ENCODE measurements at places on chromosomes 16 and 17.

GRCh38 chr16:58814348-58814801, 80.3 kb upstream of the GOT2 start:
- DNase-seq: no peak

DNA sequence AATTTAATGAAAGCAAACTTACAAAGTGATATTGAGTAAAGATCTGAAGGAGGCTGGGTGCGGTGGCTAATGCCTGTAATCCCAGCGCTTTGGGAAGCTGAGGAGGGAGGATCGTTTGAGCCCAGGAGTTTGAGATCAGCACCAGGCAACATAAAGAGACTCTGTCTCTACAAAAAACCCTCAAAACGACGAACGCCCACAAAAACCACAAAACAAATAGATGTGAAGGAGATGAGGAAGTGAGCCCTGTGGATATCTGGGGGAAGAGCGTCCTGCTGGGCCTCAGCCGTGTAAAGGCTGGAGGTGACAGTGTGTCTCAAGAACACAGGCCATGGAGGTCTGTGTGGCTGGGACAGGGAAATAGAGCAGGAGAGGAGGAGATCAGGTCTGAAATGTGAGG, 68.8 kb downstream of the ITFG1 start:
- no peak for DNase-seq

GRCh38 chr17:81350320-81350890, 44.9 kb upstream of the BAHCC1 start:
- DNase-seq: no peak

DNA sequence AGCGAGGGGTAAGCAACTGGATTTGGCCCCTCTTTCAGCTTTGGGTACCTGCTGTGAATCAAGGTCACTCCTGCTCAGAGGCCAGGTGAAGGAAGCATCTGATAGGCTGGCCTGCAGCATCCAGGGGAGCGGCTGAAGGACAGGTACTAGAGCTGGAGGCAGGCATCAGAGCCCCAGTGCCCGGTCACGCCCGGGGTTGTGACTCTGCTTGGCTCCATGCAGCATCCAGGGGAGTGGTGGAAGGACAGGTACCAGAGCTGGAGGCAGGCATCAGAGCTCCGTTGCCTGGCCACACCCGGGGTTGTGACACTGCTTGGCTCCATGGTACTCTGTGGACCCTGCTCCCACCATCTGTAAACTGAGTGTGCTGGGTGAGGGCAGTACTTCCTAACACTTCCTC, 189.7 kb downstream of the XYLT1 start:
- DNase-seq: no peak

DNA sequence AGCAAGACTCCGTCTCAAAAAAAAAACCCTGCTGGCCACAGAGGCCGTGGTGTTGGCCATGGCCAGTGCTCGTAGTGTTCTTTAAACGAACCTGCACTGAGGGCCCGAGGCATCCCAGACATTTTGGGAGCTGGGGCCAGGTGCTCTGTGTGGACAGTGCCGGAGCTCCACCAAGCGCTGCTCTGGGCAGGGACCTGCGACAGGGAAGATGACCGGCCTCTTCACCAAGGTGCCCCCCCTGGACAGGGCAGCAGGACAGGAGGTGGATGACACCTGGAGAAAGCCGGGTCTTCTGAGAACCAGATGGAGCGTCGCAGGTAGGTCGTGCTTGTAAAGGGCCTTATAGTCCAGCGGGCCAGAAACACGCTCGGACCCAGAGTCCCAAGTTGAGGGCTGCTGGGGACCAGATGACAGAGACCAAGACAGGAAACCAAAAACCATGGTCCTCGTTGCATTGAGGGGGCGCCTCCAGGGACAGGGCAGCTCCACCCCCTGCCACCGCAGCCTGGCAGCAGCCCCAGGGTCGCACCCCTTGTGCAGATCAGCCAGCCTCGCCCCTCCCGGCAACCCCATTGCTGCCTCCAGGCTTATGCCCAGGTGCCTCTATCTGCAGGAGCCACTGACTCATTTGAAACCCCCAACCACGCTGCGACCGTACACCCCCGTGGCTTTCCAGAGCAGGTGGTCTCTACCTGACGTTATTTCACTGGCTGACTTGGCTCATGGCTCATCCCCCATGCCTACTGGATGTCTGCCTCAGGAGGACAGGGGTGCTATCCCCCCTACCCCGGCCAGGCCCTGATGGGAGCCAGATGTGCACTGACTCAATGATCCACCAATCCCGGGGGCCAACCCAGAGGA, 4.2 kb upstream of the NTN3 start:
- no peak for DNase-seq

GRCh38 chr17:9355846-9356245, 219.8 kb downstream of the STX8 start:
- DNase-seq: no peak

DNA sequence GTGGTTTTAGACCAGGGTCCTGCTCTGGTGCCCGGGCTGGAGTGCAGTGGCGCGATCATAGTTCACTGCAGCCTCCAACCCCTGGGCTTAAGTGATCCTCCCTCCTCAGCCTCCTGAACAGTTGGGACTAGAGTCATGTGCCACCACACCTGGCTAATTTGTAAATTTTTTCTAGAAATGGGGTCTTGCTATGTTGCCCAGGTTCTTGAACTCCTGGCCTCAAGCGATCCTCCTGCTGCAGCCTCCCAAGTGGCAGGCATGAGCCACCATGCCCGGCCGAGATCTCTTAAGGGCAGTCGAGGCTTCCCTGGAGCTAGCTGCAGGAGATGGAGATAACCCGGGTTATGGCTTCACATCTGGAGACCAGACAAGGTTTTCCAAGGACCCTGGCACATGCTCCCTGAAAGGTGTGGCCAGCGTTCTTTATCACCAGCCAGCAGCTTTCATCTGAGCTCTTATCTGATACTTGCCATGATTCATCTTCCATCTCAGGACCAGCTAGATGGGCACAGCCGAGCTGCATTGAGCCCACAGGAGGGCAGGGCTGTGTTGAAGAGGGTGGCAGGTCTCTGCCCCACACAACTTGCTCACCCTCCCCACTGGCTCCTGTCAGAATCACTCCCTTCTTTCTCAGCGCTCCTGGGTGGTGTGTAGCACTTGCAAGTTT, 28.6 kb downstream of the SCNN1B start:
- DNase-seq: no peak

DNA sequence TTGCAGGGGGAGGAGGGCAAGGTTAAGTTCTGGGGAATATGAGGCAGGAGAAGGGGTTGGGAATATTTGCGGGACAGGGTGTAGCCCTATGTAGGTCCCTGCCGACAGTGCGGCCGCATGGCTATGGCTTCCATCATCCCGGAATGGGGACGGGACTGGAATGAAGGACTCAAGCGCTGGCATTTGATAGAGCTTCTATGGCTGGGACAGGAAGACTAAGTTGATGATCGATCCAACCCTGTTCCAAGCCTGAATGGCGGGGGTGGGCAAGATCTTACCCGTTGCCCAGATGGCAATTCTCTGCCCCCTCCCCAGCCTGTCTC, 47.1 kb downstream of the SRCIN1 start:
- DNase-seq: no peak

- no peak for DNase-seq
These were observed 326.5 kb downstream of the HAPSTR1 start for GRCh38 chr16:9417898-9418297.

DNA sequence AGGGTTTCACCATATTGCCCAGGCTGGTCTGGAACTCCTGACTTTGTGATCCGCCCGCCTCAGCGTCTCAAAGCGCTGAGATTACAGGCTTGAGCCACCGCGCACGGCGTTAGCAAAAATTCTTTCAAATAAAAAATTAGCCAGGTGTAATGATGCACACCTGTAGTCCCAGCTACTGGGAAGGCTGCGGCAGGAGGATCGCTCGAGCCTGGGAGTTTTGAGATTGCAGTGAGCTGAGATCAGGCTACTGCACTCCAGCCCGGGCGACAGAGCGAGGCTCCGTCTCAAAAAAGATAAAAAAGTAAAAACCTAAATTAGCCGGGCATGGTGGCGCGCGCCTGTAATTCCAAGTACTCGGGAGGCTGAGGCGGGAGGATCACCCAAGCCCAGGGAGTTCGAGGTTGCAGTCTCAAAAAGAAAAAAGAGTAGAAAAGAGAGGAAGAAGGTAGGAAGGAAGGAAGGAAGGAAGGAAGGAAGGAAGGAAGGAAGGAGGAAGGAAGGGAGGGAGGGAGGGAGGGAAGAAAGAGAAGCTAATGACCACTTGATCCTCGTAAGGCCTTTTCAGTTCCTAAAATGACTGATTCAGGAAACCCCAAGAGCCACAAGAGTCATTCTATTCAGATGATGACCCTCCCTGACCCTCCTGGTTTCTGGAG, 59.2 kb downstream of the SRL start:
- no peak for DNase-seq

DNA sequence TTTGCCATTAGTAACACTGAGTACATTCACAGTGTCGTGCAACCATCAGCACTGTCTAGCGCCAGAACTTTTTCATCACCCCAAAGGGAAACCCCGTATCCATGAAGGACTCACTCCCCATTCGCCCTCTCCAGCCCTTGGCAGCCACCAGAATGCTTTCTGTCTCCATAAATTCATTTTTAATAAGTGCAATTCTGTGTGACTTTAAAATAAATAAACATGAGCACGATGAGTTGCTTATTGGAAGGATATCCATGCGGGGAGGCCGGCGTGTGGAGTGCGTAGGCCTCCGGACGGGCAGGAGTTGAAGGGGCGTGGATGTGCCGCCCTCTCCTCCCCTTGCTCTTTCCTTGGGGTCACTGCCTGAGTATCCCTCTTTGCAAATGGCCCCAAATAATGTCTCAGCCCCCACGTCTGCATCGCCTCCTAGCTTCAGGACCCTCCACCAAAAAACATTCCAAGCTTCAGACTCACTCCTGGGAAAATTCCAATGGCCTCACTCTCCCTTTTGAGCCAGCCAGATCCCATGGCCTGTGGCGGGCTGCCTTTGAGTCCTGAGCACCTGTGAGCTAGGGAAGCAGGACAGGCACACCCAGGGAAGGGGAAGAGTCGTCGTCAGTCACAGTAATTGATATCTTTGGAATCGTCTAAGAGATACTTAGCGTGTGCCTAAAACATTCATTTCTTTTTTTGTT, 306.3 kb downstream of the SEC14L1 start:
- no peak for DNase-seq

- no peak for DNase-seq
These were observed at the start of gene CD7 for GRCh38 chr17:82317394-82318168. Gene CD7, minus strand, starts transcription at chr17:82317608. Its CDS starts 113 bp downstream, at chr17:82317495.

DNA sequence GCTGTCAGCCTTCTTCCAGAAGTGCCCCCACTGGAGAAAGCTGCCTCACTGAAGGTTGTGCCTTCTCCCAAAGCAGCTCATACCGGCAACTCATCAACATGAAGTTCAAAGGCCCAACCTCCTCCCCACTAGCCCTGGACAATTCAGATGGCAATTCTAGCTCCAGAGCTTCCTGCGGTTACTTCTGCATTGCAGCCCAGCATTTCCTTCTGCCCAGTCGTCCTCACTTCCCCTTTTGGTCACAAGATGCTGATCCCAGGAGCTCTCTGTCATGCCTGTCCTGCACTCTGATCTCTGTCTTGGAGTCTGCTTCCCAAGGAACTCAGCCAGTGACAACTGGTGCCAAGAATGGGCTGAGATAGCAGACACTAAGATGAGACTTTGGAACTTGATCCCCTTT, 178.2 kb upstream of the SOX9 start:
- DNase-seq: no peak

DNA sequence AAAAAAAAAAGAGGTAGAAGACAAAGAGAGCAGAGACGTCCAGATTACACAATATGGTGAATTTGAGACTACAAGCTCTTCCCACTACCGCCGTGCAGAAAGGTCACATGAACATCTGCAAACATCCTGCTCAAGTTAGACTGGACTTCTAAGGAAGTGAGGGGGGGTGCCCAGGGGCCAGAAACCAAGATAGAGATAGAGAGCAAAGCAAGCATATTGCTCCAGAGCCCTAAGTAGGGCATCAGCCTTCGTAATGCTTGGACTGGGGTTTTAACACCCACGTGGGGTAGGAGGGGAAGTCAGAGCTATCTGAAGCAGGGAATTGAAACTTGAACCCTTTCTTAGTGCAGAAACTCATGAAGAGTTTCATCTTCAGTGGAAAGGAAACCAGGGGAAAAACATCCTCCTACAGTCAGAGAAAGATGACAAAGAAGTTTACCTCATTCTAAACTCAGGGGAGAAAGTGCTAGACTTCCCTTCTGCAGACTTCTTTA, 8.7 kb downstream of the CLEC19A start:
- DNase-seq: peak; percentile 18

DNA sequence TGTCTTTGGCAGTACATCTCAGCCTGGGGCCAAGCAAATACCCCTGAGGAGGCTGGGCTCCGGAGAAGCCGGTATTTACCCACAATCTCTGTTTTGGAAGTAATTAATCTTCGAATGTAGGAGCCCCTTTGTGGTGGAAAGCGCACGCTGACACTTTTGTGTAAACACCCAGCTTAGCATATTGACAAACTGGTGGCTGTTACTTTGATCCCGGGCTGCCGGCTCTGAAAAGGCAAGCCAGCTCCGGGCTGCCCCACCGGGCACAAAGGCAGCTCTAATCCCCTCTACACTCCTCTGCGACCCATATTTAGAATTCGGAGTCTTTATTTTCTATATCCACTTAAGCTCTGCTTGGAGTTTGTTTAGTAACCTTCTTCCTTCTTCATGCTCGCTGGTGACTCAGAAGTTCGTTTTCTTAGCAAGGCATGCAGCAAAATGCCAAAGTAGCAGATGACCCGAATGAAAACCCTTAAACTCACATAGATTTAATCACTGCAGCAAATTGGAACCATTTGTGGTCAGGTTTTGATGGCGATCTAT, 144.0 kb upstream of the IRX3 start:
- DNase-seq: no peak

GRCh38 chr16:66477028-66477515, 50.0 kb downstream of the BEAN1 start:
- no peak for DNase-seq

DNA sequence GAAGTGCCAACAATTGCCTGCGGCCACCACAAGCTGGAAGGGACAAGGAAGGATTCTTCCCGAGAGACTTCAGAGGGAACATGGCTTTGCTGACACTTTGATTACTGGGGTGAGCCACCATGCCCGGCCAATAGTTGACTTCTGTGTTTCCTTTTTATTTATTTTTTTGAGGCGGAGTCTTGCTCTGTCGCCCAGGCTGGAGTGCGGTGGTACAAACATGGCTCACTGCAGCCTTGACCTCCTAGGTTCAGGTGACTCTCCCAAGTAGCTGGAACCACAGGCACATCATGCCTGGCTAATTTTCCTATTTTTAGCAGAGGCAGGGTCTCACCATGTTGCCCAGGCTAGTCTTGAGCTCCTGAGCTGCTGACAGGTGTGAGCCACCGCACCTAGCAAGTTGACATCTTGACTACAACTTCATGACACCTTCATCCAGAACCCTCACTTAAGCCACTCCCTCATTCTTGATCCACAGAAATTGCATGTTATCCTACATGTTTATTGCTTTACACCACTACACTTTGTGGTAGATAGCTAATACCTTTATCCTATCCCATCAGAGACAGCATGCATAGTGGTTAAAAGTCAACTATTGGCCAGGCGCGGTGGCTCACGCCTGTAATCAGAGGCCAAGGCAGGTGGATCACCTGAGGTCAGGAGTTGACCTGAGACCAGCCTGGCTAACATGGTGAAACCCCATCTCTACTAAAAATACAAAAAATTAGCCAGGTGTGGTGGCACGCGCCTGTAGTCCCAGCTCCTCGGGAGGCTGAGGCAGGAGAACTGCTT, 16.1 kb upstream of the GPRC5C start:
- no peak for DNase-seq

- DNase-seq: no peak
These were observed 40.7 kb upstream of the ZKSCAN2 start for GRCh38 chr16:25298165-25298872.

GRCh38 chr17:57034807-57035754, 50.0 kb upstream of the AKAP1 start:
- no peak for DNase-seq
